Urinary bladder (tissue), 4 donors: ENCODE measurements at places on chromosomes 4 and X. TPM values are rescaled to one million over a fixed set of nuclear protein-coding genes. Genes with fewer than 3 reads are reported as not detected.

DNA sequence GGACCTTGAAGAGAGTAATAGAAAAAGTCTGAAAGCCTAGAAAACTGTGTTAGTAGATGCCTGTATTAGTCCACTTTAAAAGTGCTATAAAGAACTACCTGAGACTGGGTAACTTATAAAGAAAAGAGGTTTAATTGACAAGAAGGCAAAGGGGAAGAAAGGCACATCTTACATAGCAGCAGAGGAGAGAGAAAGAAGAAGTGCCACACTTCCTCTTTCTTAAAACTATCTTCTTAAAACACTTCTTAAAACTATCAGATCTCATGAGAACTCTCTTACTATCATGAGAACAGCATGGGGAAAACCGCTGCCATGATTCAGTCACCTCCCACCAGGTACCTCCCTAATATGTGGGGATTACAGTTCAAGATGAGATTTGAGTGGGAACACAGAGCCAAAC lies 18.8 kb upstream of the COL25A1 start:
- no peak for DNase-seq

DNA sequence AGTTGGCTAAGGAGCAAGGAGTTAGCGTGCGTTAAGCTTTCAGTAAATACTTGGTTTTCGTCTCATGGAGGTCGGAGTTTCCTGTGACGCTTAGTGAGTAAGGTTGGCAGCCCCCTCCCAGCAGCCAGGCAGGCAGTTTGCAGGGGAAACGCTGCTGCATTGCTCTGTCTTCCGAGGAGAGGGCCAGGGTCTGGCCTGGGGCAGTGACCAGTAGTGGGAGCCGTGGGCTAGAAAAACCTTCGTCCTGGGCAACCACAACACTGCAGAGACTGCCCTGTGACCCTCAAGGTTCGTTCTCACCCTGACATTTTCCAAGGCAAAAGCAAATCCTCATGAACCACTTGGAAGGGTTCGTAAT lies 432 bp downstream of the TMEM175 start:
- DNase-seq = no peak

GRCh38 chr4:165723051-165723795 lies 149.8 kb upstream of the TLL1 start:
- DNase-seq = no peak

The RAB9B gene
- 16.2 TPM for polyA plus RNA-seq
